ENCODE measurements at places on chromosomes 11 and 22.

DNA sequence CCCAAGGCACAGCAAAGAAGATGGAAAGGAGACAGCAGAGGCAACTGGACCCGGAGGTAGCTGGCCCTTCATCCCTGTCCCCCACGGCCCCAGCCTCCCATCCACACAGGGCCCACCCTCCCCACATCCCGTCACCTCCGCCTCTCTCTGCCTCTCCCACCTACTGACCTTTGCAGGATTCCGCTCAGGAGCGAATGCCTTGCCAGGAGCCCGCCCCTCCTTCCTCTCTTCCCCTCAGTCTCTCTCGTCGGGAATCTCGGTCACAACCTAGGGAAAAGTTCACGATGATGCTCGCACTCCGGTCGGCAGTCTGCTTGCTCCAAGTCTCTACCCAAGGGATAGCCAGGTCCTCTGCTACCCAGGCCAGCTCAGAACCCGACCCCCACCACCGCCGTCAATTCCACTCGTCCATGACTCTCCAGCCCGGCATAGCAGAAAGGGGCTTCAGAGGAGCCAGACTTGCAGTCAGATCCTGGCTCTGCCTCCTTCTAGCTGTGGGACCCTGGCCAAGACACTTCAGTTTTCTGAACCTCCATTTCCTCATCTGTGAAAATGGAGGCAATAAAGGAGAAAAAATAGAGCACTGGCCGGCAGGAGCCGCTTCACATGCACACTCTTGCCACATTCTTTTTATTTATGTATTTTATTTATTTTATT lies 10.2 kb downstream of the AHNAK start:
- no peak for DNase-seq

DNA sequence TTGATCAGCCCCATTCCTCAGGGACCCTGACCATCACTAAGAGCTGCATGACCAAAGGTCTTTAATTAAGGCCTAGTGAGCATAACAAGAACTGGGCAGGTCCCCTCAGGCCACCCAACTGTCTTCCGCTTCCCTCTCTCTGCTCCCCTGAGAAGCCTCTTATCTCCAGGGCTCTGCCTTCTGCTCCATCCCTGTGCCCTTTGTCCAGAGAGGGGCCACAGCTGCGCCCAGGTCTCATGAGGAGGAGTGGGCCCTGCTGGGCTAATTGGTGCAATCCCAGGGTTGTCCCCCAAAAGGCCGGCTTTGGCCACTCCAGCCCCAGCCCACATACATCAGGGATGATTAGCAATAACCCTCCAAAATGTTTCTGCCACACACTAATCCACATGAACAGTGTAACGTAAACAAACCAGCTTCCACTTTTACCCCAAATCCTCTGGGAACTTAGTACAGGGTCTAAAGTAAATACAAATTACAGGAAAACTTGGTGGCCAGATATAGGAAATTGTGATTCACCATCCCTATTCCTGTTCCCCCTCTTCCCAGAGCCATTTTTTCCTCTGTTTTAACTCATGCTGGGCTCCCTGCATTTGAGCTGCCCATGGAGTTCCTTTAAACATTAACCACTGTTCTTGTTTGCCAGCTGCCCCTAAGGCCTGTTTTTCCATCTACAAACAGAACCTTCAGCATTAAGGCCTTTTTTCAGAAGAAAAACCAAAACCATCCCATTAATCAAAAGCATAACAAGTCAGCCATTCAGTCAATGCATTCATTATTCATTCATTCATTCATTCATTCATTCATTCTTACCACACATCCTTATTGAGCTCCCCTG lies 34.6 kb upstream of the CAVIN3 start:
- DNase-seq: no peak

GRCh38 chr22:16973591-16974297 lies 34.3 kb downstream of the GAB4 start:
- no peak for DNase-seq

DNA sequence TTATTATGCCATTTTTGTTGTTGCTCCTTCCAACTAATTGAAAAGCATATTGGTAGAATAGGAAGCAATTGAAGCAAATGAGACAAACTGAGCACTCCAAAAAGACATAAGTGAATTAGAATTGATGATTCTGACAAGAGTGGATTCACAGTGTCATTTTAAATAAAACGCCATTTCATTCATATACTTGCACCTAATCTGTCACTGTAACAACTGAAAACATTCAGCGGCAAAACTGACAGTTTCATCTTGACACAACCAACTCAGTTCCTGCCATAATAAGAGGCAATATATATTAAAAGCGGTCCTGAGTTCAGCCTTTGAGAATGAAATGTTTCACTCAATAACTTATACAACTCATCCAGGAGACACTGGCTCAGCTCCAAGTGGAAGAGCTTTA lies 306.8 kb downstream of the CNTN5 start:
- no peak for DNase-seq

GRCh38 chr11:2713661-2714462 lies 14.1 kb upstream of the KCNQ1OT1 start:
- DNase-seq: no peak

DNA sequence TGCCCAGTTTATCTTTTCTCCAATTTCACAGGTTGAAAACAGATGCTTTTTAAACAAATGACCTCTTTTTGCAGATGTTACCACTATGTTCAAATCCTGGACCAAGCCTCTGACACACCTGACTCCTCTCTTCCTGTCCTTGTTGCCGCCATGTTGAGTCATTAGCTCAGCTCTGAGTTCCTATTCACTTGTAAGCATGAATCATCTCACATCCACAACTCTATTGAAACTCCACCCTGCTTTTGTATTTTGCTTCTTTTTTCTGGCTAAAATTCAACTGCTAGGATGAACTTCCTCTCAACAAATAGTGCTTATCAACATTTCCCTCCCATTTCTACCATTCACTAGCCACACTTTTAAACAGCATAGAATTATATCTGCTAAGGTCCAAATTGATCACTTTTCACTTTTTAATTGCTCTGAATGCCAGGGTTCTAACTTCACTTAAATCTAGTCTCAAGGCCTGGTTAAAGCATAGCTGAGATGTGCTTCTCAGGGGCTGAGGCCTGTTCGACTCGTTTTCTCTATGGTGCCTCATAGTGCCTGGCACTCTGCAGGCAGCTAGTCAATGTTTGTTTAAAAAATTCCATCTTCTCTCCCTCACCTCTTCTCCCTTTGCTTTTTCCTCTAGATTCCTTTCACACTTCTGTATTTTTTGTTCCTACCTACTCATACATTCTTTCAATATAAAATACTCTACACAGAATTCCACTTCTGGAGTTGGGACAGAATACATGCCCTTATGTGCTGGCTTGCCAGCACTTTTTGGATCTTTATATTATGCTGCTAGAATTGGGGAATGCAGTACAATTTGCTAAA lies 3.9 kb downstream of the JOSD1 start:
- no peak for DNase-seq

- no peak for DNase-seq
Measured at GRCh38 chr22:46156031-46156430, 5.7 kb downstream of the PPARA start.

- DNase-seq: no peak
Measured at GRCh38 chr22:28198692-28199091, 279.6 kb upstream of the PITPNB start.

DNA sequence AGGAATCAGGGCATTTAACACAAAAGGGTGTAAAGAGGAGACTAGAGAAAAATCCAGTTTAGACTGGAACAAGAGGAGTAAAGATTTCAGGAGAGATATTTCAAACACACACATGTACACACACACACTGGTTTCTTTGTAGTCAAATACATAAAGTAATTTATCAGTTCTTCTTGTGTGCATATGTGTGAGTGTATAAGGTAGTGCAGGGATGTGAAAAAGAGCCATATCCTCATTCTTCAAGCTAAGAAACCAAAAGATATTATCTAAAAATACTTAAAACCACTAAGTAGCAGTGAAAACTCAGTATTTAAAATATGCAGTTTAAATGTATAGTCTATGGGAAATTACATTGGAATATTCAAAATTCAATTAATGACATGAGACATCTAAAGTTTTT lies 52.5 kb upstream of the CARD18 start:
- DNase-seq: no peak

GRCh38 chr22:50435291-50436014 lies 39.4 kb downstream of the SBF1 start:
- DNase-seq: no peak

DNA sequence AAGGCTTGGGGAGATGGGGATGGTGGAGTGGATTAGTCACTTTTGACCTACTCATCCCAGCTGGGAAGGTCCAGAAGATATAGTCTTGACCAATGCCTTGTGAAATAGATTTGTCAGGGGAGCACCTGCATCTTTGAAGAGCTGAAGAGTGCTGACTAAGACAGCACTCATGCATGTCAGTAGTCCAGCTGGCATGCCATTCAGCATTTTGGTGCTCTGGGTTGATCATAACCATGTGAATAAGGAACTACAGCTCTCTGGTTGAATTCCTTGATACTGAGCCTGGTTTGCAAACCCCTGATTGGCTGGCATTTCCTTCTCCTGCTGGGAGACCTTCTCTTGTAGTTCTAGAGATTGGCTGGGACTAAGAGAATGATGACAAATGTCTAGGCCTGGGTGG lies 106.8 kb upstream of the ALX4 start:
- DNase-seq: no peak

DNA sequence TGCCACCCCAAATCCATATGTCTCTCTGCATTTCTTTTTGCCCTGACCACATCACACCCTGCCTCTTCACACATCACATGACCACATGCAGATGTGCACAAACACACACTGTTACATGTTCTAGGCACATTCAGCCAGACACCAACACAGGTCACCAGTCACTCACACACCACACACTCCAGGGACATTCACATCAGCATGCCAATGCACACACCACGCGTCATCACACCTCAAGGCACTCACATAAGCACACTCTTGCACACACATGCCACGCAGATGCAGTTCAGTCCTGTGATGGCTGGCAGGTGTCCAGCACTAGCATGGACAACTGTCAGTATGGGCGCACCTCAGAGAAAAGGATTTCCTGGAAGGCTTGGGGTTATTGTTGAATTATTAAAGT lies 77.0 kb upstream of the MYOD1 start:
- DNase-seq: no peak

DNA sequence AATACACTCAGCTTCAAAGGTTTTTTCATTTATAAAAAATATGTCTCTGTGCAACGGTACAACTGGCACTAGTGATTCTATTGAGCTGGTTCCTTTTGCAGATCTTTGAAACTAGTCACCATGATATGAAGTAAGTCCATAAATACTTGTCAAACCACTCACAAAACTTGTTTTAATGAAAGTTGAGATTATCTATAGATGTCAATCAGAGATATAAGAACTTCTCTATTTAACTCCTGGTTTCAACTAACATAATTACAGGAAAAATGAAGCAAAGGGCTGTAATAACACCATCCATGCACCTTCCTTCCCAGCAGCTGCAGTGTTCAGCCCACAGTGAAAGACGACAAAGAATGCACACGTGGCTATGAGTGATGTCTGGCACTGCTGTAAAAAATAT lies 44.7 kb downstream of the TMEM123 start:
- no peak for DNase-seq

DNA sequence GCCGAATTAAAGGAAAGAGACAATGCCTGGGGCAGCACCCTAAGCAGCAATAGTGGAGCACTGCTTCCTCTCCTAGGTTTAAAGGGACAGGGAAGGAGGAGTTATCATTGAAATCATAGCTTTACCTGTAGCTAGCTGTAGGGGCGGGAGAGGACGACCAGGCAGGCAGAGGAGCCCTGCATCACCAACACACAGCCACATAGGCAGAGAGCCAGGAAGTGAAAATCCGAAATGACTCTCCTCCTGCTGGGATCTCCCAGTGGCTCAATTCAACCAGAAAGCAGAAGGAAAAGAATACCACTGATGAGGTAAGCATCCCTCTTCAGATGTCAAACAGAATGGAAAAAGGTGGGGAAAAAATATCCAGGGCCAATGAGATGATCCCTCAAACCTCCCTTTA lies 20.4 kb downstream of the MRGPRX4 start:
- no peak for DNase-seq

DNA sequence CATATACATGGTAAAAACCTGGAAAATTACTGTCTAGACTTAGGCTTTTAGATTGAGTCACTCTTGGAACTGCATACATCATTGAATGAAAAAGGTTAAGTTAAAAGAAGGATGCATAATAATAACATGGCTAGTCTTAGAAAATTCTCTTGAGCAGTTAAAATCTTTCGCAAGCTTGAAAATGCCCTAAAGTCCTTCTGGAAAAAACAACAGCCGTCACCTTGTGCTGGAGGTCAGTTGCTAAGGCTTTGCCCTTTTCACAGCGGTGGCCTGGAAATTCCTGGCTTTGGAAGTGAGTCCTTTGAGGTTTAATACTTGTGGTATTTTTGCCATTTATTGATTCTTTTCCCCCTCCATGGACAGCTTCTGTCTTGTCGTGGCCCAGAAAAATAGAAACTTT lies 17.4 kb upstream of the FBLN1 start:
- DNase-seq: no peak

DNA sequence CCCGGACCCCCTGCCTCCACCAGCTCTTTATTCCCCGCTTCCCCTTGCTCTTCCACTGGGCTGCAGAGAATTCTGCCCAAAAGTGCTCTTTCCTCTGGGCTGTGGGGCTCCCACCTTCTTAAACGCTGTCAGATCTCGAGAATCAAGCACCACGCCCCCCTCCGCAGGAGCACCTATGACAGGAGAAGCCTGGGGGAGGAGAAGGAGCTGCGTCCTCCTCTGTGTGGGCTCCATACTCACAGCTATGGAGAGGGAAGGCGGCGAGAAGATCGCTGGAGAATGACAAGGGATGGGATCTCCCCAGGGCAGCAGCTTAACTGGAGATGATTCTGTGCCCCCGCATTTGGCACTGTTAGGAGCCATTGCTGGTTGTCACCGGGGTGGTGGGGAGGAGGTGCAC lies 19.7 kb downstream of the SHISAL1 start:
- no peak for DNase-seq

DNA sequence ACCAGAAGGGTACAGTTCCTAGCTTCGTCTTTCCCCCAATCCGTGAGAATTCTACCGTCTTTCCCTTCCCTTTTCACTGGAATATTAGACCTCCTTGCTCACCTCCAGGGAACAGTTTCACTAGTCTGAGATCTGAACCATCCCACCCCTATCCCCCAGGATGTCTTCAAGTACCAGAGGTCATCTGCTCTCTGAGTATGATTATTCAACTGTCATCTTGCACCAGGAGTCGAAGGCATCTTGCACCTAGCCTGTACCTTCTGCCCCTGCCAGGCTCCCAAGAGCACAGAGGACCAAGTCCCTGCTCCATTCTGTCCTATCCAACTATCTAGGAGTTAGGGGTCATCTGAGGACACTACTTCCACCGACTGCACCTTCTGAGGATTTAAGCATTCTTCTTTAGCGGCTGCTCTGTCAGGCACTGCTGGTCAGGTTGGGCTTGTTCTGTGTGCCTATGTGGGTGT lies 804 bp downstream of the ACER3 start:
- DNase-seq: no peak

GRCh38 chr11:134742224-134742612 lies 330.2 kb upstream of the B3GAT1 start:
- DNase-seq: no peak

DNA sequence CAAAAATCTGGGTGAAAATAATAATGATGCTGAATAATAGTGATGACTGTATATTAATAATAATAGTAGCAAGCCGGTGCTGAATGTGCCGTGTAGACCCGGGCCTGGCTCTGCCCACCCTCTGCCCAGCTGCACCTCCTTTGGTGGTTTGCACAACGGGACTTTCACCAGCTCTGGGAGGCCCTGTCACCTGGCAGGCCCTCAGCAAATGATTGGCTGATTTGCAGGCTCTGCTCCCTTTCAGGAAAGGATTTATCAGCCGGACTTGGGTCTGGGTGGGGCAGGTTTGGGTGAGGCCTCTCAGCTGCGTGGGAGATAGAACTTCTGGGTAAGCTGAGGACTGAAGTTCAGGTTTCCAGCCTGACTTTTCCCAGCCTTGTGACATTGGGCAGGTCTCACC lies 21.4 kb downstream of the KIAA1671 start:
- DNase-seq: no peak
